ENCODE measurements at places on chromosomes 12 and 14.

DNA sequence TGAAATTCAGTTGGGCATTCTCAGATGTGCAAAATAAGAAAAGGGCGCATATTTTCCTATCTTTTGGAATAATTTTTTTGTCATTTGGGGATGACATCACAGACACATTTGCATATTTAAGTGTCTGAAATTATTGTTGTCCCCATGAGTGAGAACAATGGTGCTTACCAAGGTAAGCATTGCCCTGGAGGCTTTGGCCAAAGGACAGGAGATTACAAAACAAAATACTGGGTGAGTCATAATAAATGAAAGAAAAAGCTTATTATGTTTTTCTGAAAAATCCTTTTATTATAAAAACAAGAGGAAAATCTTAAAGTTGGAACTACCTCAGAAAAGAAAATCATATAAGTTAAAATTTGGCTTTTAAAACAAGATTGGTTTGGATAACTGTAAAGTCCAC is 254.9 kb downstream of the BTG1 start:
- DNase-seq = no peak

DNA sequence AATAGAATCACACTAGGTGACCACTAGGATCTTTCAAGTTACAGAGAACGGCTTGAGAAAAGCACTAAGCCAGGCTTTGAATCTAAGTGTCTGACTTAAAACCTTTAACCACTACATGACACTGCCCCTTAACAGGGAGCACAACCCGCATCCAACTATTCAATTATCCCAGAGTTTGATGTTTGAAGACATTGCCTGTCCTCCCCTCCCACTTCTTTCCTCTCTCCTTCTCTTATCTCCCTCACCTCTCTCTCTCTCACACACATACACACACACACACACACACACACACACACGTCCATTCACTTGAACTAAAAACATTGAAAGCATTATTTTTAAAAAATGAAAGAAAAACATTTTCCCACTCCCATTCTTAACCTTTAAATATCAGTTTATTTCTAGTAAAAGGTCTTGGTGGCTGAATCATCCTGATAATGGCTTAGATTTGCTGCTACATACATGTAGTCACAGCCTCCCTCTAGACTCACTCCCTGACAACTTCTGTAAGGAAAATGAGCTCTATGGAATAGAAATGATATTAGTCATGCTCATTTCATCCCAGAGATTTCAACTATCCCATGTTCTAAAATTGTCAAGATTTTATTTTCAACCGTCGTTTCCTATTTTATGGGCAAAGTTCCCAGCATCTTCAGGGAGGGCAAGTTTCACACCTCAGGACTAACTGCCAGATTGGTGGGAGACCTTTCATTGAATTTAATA is 53.5 kb upstream of the RAP1B start:
- DNase-seq = no peak

DNA sequence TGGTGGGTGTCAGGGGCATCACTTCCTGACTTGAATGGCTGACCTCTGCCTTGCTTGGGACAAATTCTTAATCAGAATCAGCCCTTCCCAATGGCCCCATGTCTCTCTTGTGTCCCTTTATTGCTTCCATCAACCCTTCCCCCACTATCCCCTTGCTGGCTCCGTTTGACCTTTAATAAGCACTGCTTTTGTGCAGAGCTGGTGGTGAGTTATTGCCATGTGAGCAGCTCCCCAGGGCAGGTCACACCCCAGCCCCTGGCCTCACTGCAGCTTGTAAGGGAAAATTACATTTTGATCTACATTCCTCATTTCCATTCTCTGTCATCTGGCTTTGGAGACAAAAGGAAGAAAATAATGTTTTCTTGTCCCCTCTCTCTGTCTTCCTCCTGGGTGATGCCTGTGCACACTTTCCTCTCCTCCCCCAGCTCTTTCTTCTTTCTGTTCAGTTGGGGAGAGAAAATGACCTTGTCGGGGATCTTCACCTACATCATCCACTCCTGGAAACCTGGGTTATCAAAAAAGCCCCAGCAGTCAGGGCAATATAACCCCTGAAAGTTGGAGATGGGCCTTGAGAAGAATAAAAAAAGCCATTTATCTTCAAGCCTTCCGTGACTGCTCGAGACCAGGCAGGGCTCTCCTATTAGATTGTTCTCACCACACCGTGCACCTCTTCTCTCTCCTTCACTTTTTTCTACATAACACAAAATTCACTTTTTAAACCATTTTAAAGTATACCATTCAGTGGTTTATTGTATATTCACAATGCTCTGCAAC is 100.4 kb upstream of the SRRM4 start:
- DNase-seq = no peak

DNA sequence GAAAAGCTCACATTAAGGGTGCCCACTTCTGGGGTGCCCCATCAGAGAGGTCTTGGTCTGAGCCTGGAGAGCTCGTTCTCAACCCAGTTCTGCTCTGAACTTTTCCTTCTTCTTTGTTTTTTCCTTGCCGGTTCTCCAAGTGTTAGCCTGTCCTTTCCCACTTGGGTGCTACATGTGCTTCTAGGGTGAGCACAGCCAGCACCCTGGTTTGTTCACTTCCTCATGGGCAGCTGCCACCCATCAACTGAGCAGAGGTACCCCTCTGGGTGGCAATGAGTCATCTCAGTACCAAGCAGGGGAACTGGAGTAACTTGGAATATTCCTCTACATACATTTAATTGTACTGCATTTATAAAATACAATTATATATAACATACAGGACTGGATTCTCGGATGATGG is 3.9 kb upstream of the SYNE3 start:
- no peak for DNase-seq

GRCh38 chr14:56903304-56903969 is 93.2 kb upstream of the OTX2 start:
- no peak for DNase-seq

Data from SK-N-MC (cell line).